SK-N-SH (cell line): ENCODE measurements at places on chromosomes 13 and 19. TPM values are rescaled to one million over a fixed set of nuclear protein-coding genes. Genes with fewer than 3 reads are reported as not detected.

GRCh38 chr13:43434191-43434590 lies 352.6 kb downstream of the ENOX1 start:
- no peaks in the 10 kb centered on the region for H3K36me3 ChIP-seq
- no peak for DNase-seq
- no peaks in the 10 kb centered on the region for H3K27me3 ChIP-seq
- no peaks in the 10 kb centered on the region for H3K4me1 ChIP-seq
- no peak overlapping the region for H3K4me3 ChIP-seq

DNA sequence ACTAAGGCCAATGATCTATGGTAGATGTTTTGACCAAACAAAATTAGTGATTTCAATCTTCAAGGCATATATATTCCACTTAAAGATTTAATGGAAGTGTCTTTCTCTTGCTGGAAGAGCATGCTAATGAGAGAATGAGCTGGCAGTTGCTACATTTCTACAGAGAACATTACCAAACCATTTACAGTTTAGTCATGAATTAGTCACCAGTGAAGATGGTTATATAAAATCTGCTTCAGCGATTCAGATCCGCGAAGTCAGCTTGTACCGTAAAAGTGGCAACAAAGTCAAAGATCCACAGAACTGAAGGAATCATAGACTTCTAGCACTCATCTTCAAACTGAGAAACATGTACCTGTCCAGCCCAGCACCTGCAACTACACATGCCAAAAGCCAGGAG lies 156.3 kb downstream of the SLITRK5 start:
- DNase-seq, result no peak
- H3K27me3 ChIP-seq, result no peaks in the 10 kb centered on the region
- H3K36me3 ChIP-seq, result no peaks in the 10 kb centered on the region
- no peak overlapping the region for H3K4me3 ChIP-seq
- no peaks in the 10 kb centered on the region for H3K4me1 ChIP-seq

Gene MYO1F
- polyA plus RNA-seq, result 0.24 and 0.51 TPM in 2 replicates

Gene GPR12
- not detected in 2 replicates for polyA plus RNA-seq

- H3K27me3 ChIP-seq, result peaks cover 87% of the 10 kb centered on the region
- no peak overlapping the region for H3K4me3 ChIP-seq
- H3K4me1 ChIP-seq, result no peaks in the 10 kb centered on the region
- H3K27ac ChIP-seq, result no peak overlapping the region
- no peak for DNase-seq
Observed at GRCh38 chr13:27917121-27917947, 2.5 kb upstream of the PDX1 start.

Gene SOX1
- polyA plus RNA-seq, result not detected in 2 replicates

DNA sequence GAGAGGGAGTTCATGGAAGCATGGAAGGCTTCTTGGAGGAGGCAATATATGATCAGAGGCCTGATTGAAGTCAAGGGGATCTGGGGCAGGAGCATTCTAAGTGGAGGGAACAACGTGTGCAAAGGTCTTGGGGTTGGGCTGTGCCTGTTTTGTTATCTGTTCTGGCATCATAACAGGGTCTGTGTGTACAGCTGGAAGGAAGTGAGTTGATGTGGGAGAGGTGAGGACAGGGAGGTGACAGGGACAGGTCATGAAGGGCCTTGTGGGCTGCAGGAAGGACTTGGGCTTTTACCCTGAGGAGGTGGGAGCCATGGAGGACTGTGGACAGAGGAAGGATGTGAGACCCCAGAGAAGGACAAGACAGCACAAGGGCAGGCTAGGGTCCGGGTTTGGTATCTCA lies 1.2 kb upstream of the NFILZ start:
- H3K36me3 ChIP-seq, result no peaks in the 10 kb centered on the region
- H3K27me3 ChIP-seq, result no peaks in the 10 kb centered on the region; the same call in 1 of the 2 replicates
- H3K4me1 ChIP-seq, result no peaks in the 10 kb centered on the region
- H3K27ac ChIP-seq, result no peak overlapping the region

GRCh38 chr19:44142059-44142433 lies 692 bp downstream of the ZNF234 start:
- peaks cover 15% of the 10 kb centered on the region for H3K36me3 ChIP-seq
- H3K27me3 ChIP-seq, result no peaks in the 10 kb centered on the region
- DNase-seq, result no peak
- no peaks in the 10 kb centered on the region for H3K4me1 ChIP-seq

DNA sequence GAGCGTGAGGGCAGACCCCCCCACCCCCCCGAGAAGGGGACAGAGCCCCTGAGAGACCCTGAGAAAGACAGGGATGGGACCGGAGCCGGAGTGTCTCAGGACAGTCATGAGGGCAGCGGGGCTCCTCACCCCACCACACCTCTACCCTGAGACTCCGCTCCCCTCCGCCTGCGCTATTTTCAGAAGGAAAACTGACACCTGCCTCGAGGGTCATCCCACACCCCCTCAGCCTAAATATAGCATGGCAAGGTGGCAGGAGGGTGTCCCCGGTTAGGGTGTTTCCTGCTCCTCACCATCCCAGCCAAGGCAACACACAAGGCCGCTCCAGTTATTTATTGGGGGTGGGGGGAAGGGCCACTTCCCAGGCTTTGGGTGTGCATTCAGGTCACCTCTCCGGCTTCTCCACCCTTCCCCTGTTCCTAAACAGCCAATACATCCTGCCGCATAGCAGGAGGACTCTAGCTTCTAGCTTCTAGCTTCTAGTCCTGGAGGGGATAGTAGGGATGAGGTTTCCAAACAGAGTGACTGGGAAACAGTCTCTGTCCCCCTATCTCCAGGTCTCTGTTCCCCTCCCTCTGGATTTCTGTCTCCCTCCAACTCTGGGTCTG lies 1.4 kb upstream of the NTF4 start:
- H3K27ac ChIP-seq, result no peak overlapping the region
- H3K27me3 ChIP-seq, result no peaks in the 10 kb centered on the region
- peak; percentile 33 for DNase-seq
- H3K36me3 ChIP-seq, result no peaks in the 10 kb centered on the region
- no peak overlapping the region for H3K4me3 ChIP-seq
- no peaks in the 10 kb centered on the region for H3K4me1 ChIP-seq

DNA sequence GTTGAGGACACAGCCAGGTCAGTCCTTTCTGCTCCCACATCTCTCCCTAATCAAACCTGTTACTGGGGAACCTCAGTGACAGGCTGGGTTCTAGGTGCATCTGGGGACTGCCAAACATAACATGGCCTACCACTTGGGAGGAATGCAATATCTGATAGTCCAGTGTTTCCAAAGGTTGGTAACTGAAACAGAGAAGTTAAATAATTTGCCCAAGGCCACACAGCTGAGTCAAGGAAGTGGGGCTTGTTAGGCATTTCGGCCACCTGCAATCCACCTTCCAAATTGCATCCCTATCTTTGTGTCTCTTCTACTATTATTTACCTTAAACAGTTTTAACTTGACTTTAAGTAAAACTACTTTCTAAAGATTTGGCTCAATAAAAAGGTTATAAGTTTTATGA lies 731.3 kb downstream of the UQCRFS1 start:
- peaks cover 2% of the 10 kb centered on the region; the same call in 1 of the 2 replicates for H3K27me3 ChIP-seq
- H3K4me3 ChIP-seq, result no peak overlapping the region
- H3K36me3 ChIP-seq, result no peaks in the 10 kb centered on the region
- H3K4me1 ChIP-seq, result no peaks in the 10 kb centered on the region

DNA sequence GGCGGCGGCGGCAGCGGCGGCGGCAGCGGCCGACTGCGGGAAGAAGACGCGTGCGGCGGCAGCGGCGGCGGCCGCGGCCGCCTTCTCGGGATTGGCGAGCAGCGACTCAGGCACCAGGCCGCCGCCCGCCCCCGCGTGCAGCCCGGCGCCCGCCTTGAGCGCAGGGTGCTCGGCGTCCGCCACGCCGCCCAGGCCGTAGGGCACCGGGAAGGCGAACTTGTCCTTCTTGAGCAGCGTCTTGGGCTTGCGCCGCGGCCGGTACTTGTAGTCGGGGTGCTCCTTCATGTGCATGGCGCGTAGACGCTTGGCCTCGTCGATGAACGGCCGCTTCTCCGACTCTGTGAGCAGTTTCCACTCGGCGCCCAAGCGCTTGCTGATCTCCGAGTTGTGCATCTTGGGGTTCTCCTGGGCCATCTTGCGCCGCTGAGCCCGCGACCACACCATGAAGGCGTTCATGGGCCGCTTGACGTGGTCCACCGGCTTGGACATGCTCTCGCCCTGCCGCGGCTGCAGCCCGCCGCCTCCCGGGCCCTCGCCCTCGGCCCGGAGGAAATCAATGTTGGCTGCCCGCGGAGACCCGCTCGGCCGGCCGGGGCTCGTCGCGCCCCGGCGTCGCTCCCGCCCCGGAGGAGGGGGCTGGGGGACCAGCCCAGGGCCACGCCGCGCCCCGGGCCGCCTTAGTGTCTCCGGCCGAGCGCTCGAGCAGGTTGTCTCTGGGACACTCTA lies 621 bp downstream of the SOX21 start:
- H3K4me3 ChIP-seq, result no peak overlapping the region
- H3K4me1 ChIP-seq, result no peaks in the 10 kb centered on the region
- DNase-seq, result peak; percentile 54
- H3K27me3 ChIP-seq, result peaks cover 76% of the 10 kb centered on the region
- no peaks in the 10 kb centered on the region for H3K36me3 ChIP-seq
- H3K27ac ChIP-seq, result no peak overlapping the region

GRCh38 chr13:26342898-26343297 lies 89.0 kb downstream of the CDK8 start:
- no peaks in the 10 kb centered on the region for H3K4me1 ChIP-seq
- H3K4me3 ChIP-seq, result no peak overlapping the region
- peak; percentile 52 for DNase-seq
- no peaks in the 10 kb centered on the region for H3K27me3 ChIP-seq
- no peaks in the 10 kb centered on the region for H3K36me3 ChIP-seq

Gene IZUMO2
- polyA plus RNA-seq, result not detected in 2 replicates

Gene SIGLEC8
- not detected in 2 replicates for polyA plus RNA-seq

- H3K27me3 ChIP-seq, result no peaks in the 10 kb centered on the region
- H3K4me1 ChIP-seq, result peaks cover 20% of the 10 kb centered on the region
- peak overlapping the region; percentile 45 for H3K4me3 ChIP-seq
- peak; percentile 90 for DNase-seq
- H3K27ac ChIP-seq, result peak overlapping the region; percentile 86
Observed at GRCh38 chr19:11137542-11138384, 17.8 kb downstream of the SPC24 start.

Gene CCDC8
- 0.03 TPM in 1 of 2 replicates, not detected in the other for polyA plus RNA-seq
